ENCODE measurements at places on chromosomes 16 and 17. TPM values are rescaled to one million over a fixed set of nuclear protein-coding genes. Genes with fewer than 3 reads are reported as not detected.

- no peak for DNase-seq
Measured at GRCh38 chr17:47649972-47650524, 329 bp downstream of the KPNB1 start.

DNA sequence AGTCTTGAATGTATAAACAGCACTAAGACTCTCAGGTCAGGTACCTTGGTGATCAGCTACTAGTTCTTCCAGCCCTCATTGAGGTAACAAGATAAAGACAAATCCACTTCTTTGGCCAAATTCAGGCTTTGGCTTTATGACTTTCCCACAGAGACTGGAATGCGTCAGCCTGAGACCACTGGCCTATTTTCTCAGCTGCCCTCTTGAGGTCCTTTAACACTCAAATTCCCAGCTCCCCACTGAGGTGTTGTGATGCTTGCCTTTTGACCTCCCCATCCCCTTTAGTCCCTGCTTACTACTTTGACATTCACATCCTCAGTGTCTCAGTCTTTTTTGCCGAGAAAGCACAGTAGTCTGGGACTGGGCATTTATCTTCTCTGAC is 10.6 kb downstream of the TNFAIP1 start:
- DNase-seq, result no peak

GRCh38 chr17:37273409-37274051 is 102.3 kb upstream of the C17orf78 start:
- peak; percentile 29 for DNase-seq

DNA sequence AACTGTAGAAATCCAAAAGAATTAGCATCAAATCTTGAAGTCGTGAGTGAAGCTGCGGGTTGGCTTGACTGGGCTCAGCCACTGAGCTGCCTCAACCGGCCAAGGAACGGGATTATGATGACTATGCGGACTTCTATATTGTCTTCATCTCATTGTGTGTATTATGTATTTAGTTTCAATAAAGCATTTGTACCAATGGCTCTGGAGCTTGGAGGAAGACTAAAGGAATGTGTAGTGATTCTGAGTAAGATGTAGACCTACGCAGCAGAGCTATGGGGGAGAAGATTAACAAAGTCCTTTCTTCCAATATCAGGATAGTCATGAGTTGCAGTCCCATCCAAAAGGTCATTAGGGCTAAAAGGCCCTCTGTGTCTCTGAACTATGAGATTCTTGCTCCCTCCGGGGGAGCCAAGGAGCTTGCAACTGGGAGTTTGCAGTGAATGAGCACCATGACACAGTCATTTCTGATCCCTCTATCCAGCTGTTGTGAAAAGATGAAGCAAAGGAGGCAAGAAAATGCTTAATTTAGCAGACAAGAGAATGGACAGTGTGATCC is 8.3 kb downstream of the EME1 start:
- DNase-seq, result no peak

DNA sequence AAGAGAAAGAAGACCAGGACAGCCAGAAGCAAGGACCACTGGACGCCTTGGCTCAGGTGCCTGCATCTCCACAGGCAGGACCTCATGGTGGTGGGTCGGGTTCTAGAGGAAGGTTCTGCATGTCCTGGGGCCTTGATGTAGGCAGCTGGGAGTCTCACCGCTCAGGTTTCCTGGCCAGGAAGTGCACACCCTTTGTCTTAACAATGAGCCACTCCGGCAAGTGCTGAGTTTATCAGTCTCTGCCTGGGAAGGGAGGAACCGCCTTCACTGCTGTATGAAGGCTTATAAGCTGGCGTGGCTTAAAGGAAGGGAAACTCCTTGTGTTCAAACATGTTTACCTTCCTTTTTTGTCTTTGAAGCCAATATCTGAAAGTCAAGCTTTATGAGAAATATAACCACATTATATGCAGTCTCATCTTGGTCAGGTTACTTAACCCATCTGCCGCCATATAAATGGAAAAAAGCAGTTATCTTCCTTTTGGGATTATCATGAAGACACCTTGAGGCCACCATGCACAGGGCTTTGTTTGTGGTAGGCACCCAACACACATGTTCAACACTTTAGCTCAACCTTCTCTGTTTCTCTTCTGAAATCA is at the start of gene ST6GALNAC1:
ST6GALNAC1 (minus strand) TSS at position 205 of the 596 bp plus-strand sequence; CDS start at position 86, 119 bp downstream.
- no peak for DNase-seq

DNA sequence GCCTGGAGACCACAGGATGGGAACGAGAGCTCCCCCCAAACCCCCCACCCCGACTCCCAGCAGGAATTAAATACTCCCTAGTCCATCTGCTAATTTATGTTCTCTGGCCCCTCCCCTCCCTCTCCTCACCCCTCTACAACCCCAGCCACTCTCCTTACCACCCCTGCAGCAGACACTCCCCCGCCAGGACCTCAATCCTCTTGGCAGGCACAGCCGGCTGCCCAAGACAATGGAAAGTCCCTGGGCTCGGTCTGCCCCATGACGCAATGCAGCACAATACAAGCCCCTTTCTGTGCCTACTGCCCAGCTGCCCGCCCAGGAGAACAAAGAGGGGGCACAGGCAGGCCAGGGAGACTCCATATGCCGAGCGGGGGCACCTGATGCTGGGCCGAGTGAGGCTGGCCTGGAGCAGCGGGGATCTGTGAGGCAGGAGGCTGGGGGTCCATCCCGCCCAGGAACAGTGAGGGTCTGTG is 30.3 kb upstream of the CDC42EP4 start:
- DNase-seq, result no peak

- DNase-seq, result no peak
Measured at GRCh38 chr17:63816669-63817068, 10.6 kb upstream of the PSMC5 start.

DNA sequence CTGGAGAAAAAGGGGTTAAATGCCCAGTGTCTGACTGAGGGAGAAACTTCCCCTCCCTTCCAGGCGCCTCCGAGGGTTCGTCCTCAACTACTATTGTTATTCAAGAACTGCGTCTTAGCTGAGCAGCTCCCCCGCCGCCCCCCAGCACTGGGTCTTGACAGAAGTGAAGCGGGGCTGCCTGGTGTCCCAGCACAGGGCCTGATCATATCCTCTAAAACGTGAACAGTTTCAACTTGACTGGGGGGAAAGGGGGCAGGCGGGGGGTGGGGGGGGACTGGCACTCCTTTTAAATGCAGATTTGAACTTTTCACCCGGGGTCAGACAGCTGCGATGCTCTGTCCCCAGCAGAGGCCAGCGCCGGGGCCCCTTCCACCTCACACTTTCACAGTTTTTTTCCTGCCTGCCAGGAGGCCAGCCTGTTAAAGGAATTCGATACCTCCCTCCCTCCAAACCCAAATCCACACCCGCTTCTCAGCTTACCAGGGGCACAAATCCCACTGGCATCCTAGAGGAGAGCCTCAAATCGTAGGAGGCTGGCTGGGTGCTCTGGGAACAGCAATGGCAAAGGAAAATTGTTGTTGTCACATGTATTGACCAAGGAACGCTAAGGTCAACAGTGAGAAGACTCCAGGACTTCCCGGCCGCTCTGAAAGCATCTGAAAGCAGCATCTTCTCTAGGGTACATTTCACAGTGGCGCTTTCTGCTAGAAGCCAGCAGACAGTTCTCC is 14.5 kb downstream of the ZFHX3 start:
- DNase-seq, result no peak

- no peak for DNase-seq
Measured at GRCh38 chr17:4001048-4001590, 36.9 kb upstream of the ATP2A3 start.

DNA sequence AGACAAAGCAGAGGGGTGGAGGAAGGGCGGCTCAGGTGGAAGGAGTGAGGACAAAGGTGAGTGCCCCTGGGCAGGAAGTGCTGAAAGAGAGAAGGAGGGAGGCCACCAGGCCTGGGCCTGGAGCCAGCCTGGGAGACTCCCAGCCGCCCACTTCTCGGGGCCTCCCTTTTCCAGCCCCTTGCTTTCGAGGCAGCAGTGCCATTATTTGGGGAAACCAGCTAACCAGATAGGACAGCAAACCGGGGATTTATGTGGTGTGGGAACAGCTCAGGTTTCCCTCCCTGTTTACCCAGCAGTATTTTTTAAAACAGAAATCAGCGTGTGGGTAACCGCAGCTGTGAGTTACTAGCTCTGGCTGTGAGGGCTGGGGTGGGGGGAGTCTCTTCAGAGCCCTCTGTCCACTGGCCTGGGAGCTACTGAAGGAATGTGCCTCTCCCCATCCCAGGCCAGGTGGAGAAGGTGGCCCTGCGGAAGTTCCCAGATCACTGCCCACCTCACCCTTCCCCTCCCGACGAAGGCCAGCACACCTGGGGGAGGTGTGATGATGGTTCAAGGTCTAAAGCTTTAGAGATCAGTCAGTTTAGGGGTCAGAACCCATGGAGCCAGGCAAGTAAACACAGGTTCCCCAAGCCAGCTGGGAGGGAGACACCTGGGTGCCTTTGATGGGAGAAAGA is 8.4 kb upstream of the MEOX1 start:
- DNase-seq, result peak; percentile 72

- no peak for DNase-seq
Measured at GRCh38 chr16:70694088-70694867, 8.4 kb upstream of the MTSS2 start.

ITGB3 gene
- polyA plus RNA-seq, result 19.6 TPM

KCNJ2 gene
- 3.4 TPM for polyA plus RNA-seq

MT2A gene
- 22.6 TPM for polyA plus RNA-seq

IRX6 gene
- 5.3 TPM for polyA plus RNA-seq

GDPD1 gene
- polyA plus RNA-seq, result 10.5 TPM

CCL13 gene
- polyA plus RNA-seq, result not detected

MRPL10 gene
- 54.5 TPM for polyA plus RNA-seq
